ENCODE measurements at places on chromosomes 16 and 17. TPM values are rescaled to one million over a fixed set of nuclear protein-coding genes. Genes with fewer than 3 reads are reported as not detected.

DNA sequence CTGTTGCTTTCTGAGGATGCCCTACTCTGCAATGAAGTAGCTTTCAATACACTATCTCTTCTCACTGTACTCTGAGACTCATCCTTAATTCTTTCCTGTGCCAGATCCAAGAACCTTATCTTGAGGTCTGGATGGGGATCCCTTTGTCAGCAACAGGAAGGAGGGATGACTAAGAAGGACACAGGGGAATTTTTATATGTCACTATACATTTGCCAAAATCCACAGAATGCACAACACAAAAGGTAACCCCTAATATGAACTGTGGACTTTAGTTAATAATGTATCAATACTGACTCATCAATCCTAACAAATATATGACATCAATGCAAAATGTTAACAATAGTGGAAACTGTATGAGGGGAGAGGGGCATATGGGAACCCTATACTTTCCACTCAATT lies 4.7 kb upstream of the RBBP6 start:
- DNase-seq: no peak

DNA sequence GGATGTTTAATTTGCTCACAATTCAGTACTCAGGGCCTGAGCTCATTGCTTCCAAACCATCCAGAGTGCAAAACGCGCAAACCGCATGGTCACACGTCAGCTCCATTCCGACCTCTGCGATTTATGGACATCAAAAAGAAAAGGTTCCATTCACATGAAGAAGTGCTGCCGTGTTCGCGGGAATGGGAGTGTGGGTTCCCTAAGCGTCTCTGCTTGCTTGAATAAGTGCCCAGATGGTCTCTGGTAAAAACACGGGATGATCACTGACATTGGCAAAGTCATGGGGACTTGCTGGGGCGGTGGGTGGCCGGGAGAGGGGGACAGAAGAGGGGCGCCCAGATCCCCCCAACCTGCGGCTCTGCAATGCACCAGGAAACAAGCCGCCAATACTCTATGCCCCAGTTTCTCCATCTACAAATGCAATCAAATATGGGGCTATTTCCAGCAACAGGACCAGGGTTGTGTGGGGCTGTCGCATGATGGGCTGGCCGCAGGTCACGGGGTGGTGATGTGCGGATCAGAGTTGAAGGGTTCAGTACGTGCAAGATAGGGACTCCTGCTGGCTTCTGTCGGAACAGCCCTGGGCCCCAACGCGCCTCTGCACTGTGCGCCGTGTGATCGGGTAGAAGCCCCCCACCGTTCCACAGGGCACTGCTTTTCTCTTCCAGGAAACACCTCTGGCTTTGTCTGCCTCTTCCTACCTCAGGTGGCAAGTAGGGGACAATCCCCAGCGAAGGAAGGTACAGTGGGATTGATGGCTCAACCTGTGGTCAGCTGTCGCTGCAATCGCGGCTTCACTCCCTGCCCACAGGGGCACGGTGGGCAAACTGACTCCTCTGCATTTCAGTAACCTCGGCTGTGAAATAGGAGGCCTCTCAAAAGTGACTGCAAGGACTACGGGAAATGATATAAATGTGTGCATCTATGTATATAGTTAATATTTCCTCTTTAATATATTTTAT lies 11.2 kb downstream of the FOXF1 start:
- DNase-seq: no peak

- no peak for DNase-seq
Measured at GRCh38 chr17:46053911-46054534, 55.0 kb downstream of the STH start.

DNA sequence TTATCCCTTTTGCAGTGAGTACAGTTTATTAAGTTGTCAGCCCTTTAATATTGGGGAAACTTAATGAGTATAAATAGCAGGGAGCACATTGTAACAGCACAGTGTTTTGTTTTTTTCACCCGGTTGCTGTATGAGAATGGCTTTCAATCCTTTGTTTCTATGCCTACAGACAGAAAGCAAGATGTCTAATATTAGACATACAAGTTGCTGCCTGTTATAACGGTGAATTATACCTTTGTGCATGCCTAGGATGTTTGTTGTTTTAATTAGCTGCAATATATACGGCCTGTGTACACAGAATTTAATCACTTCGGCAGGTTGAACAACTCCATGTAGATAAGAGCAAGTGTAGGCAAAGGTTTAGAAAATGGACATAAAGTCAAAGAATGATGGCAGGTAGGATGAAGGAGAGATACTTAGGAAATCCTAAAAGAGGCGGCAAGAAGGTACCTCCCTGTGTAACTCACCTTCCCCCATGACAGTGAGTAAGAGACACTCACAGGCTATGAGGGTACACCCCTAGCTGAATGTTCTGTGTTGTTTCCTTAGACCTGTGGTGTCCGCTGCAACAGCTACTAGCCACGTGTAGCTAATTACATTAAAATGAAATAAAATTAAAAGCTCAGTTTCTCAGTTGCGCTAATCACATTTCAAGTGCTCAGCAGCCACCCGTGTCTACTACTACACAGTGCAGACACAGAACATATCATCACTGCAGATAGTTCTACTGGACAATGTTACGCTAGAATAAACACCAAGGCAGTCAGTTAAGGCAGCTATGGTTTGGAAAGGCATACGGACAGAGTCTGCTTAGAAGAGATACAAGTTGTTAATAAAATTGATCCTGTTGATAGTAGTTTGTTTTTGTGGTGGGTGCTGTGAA lies 10.9 kb downstream of the SLC7A6OS start:
- no peak for DNase-seq

GRCh38 chr17:76735586-76736348 lies 1.4 kb downstream of the SRSF2 start:
- DNase-seq: peak; percentile 15

- no peak for DNase-seq
Measured at GRCh38 chr17:58991718-58992331, 114.9 kb downstream of the TRIM37 start.

DNA sequence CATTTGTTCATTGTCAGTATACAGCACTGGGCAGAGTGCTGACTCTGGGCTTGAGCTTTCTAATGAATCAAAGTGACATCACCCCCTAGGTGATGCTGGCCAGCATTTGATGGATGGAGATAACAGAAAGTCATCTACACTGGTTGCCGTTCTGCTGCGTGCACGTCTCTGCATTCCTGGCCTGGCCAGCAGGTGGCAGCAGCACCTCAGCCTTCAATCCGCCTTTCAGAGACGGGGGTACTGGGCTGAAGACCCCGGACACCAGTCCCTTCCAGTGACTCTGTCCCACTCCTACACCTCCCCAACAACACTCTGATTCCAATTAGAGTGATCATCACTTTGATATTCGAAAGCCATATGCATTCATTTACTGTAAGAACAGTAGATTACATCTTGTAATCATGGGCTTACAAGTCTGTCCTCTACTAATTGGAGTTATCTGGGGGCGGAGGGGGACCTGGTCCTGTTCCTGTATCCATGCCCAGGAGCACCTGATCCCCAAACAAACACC lies 6.0 kb downstream of the CPSF4L start:
- peak; percentile 16 for DNase-seq

DNA sequence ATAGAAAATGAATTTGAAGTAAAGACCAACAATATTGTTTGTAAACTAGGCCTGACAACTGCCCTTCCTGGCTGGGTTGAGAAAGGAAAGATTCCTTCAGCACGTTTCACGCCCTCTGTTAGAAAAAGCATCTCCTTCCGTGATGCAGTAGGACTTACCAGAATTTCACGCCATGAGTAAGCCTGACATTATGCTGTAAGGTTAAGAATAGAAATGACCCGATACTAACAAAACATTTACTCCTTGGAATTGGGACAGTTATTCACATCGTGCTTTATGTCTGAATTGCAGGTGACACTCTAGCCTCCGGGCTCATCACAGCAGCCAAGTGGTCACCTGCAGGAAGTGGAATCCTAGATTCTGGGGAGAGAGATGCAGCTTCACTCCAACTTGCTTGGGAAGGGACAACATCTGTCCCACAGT lies 17.5 kb downstream of the MARCHF10 start:
- DNase-seq: no peak

DNA sequence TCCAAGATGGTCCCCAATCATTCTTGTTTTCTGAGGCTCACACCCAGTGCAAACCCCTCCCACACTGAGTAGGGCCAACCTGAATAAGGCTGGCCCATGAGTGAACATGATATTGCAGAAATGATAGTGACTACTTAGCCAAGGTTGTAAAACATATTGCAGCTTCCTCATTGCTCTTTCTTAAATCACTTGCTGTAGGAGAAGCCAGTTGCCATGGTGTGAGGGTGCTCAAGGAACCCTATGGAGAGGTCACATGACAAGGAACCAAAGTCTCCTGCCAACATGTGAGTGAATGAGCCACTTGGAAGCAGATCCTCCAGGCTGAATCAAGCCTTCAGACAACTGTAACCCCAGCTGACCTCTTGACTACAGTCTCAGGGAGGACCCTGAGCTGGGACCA lies 191.4 kb downstream of the RGS9 start:
- DNase-seq: no peak

- no peak for DNase-seq
Measured at GRCh38 chr17:8484465-8484864, 48.8 kb downstream of the NDEL1 start.

- DNase-seq: peak; percentile 25
Measured at GRCh38 chr17:44655983-44656710, at the start of gene MEIOC. Gene MEIOC (plus strand): TSS chr17:44656468. CDS start chr17:44656614, 146 bp downstream.

DNA sequence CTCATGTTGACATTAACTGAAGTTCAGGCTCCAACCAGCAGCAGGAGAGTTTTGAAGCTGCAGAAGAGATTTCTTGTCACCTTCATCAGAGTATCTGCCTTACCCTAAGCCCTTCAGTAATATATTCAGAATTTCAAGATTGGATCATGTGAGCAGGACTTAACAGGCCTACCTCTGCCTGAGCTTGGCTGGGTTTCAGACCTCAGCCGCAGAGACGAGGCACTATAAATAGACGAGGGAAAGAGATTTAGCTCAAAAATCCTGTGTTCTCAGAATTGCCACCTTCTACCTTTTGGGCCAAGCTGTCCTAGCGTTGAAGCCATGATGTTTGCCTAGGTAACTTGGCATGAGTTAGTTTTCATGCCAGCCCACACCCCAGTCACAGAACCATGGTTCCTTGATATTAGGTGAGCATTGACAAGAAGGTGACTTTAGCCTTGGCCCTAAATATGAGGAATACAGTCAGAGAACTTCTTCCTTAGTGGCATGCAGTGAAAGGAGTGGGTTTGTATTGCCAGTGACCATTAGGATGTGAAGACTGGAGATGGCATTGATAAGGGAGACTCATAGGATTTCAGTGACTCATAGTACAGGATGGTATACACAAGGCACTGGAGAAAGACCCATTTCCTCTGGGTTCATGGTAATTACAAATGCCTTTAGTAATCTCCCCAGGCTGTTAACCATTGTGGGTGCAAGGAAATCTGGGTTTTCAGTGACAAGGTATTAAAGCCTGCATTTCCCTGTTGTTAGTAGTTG lies 224.3 kb downstream of the MSI2 start:
- DNase-seq: no peak

DNA sequence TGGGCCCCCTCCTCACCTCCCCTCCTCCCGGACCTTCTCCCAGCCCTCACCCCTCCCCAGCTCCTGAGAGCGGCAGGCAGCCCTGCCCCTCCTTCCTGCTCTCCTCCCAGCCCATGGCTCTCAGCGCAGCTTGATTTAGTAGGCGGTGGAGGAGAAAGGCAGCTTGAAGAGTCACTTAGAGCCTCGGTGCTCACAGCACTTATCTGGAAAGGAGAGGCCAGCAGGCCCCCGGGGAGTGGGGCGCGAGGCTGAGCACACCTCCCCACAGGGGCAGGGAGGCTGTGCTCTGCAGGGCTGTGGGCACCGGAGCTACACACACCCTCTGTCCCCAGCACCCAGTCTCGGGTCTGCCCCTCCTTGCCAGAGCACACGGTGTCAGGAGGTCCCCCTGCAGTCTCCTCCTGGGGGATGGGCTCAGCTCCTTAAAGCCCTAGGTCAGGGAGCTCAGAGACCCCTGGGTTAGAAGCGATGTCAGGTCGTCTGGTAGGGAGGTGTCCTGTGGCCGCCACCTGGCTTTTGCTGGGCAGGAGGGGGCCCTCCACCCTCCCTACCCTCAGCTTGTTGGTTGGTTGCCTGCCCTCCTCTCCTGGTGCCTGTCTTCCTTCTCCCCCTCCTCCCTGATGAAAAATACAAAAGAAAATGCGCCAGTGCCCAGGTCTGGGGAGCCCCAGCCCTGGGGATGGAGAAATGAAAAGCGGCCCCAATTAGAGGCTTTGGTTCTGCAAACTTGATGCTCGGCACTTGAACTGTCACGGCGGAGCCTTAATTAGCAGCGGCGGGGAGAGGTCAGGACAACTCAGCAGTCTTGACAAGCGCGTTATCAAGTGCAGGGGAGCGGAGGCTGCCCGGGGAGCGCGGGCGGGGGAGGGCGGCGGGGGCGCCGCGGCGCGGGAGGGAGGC lies 151.1 kb upstream of the GSE1 start:
- DNase-seq: no peak

DNA sequence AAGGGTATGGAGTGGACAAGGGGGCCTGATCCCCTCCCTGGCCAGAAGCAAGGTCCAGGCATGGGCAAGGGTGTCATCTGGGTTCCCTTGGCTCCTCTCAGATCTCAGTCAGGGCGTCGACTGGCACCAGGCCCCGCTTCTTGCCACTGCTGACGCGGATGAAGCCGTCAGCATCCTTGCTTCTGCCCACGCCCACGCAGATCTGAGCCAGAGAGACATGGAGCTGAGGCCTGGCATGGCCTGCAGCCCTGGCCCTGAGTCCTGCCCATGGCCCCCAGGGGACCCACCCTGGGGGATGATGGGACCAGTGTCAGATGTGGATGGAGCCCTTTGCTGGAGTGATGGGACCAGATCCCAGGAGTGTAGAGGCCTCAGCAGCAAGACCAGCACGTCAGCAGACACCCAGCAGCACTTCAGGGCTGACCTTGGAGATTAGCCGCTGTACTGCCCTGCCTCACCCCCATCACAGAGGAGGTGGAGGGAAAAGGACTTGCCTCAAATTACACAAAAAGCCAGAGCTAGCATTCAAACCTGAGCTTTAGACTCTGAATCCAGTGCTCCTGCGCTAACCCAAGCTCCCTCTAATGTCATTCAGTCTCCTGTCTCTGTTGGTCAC lies 12.2 kb downstream of the RPL19 start:
- DNase-seq: no peak

- DNase-seq: no peak
Measured at GRCh38 chr16:78654929-78655328, 555.5 kb downstream of the WWOX start.

Gene CAPNS2
- 0.48 TPM for polyA plus RNA-seq

Gene MRPL10
- polyA plus RNA-seq: 55.0 TPM

Gene BCO1
- not detected for polyA plus RNA-seq

Gene APOH
- polyA plus RNA-seq: not detected

Gene MYH1
- 14.7 TPM for polyA plus RNA-seq

Gene SCGB1C2
- not detected for polyA plus RNA-seq

Gene MYCBPAP
- 0.67 TPM for polyA plus RNA-seq

Gene HSF4
- 8.6 TPM for polyA plus RNA-seq

Gene GCGR
- polyA plus RNA-seq: not detected
